Chondrocyte (in vitro differentiated cells): ENCODE measurements at places on chromosomes 4 and X. TPM values are rescaled to one million over a fixed set of nuclear protein-coding genes. Genes with fewer than 3 reads are reported as not detected.

SH3D19 gene
- 31.2 to 57.5 TPM (median 32.0 TPM) in 3 replicates for total RNA-seq

MID2 gene
- total RNA-seq: 18.0 to 19.8 TPM (median 18.7 TPM) in 3 replicates

CPLX1 gene
- not detected in 3 replicates for total RNA-seq

GNPDA2 gene
- total RNA-seq: 17.9 to 23.8 TPM (median 18.9 TPM) in 3 replicates

- DNase-seq: no peak
Measured at GRCh38 chr4:144955104-144955503, 142.9 kb downstream of the ANAPC10 start.

DNA sequence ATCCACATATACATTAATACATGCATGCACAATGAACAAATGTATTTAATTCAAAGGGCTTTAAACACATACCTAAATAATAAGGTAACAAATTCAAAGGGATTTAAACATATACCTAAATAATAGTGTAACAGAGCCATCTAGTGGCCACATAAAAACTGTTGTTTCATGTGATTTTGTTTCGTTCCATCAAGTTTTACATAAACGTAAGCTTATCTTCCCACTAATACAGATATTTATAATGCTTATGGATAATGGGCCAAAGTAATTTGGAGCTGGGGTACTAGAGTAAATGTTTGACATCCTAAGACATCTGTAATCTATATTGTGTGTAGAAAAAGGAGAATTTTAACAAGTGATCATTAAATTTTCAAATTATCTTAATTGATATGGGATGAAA is 82.3 kb downstream of the PRSS12 start:
- DNase-seq: no peak

GRCh38 chrX:96387801-96388200 is 296.8 kb upstream of the DIAPH2 start:
- DNase-seq: no peak

DNA sequence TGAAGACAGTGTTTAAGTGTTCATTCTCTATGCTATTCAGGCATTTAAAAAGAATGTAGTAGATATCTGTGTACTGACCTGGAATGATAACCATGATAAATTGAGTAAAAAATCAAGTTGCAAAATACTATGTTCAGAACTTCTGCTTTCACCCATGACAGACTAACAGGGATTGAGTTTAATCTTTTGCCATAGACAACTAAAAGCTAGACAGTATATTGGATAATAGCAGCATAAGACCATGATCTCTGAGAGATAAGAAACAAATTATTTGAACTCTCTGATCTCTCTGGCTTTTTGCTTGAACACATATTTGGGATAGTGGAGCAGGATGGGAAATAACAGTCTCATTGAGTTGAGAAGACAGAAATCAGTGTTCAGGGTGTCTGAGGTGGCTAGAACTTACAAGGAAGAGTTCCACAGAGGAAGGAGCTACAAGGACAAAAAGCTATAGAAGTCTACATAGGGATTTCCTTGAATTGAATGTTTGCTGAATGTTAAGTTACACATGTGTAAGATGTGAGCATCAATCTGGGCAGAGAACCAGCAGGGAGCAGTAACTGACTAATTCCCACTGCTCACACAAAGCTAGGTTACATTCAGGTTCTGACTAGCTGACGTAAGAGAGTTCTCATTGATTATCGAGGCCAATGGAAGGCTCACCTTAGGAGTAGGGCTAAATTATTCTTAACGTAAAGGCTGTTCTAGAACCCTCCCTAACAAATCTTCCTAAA is 60.4 kb downstream of the SLC30A9 start:
- no peak for DNase-seq

DNA sequence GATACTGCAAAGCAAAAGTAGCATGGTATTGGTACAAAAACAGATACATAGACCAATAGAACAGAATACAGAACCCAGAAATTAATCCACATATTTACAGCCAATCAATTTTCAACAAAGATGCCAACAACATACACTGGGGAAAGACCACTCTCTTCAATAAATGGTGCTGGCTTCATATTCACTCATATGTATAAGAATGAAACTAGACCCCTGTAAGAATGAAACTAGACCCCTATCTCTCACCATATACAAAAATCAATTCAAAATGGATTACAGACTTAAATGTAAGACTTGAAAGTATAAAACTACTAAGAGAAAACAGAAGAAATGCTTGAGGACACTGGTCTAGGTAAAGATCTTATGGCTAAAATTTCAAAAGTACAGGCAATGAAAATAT is 19.3 kb downstream of the TLR6 start:
- no peak for DNase-seq

DNA sequence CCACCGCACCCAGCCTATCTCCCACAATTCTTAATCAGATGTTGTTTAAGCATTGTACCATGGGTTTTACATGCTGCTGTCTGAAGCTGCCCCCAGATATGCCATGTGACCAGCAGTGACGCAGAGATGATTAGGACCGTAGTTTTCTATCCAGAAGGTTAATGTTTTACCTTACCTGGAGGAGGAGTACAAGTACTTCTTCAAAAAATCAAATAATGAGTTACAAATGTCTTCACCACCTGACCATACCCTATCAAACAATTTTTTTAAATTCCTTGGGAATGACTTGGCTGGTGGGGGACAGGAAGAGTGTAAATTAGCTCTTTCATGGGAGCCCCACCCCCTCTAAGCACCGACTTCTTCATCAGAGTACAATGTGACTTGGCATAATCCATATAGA is 16.2 kb upstream of the SGMS2 start:
- no peak for DNase-seq

DNA sequence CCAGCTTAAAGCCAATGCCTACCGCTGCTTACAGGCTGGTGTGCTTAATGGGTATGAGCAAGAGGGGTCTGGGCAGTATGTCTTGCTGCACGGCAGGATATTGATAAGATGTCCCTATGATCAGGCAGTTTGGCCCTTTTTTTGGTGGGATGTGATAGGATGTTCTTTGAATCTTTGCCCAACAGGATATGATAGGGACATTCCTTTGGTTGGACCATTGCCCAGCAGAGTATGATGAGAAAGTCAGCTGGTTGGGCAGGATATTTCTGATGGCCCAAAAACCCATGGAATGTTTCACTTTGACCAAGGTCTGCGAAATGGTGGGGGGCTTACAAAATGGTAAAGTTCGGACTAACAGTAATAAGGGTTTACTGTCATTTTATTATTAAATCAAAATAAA is 1060.6 kb downstream of the STIM2 start:
- no peak for DNase-seq

- DNase-seq: no peak
Measured at GRCh38 chr4:168723569-168723968, 226.7 kb downstream of the PALLD start.

DNA sequence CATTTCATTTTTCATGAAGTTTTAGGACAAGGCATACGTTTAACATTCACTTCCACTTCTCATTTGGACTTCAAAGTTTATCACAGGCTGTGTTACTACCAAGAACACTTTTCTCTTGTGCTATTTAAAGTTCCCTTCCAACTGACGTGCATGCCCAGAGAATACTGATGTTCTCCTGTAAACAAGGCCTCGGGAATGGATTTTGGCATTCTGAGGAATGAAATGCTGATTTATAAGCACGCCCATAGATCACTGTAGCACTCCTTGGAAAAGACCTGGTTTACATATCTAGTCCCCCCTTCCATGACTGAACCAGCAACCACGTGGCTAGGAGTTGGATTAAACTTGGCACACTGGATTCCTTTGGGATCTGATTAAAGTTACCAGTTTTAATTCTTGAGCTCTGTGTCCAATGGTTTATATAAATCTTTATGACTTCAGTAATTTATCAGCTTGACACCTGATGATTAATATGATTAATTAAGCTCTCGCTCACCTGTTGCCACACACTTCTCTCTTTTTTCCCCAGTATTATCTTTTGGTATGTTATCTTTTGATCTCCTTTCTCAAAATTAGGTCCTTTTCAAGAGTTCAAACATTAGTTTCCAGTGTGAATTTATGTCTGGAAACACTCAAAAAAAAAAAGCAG is 122.4 kb upstream of the HAND2 start:
- DNase-seq: no peak
